ENCODE measurements at places on chromosomes 4 and X.

DNA sequence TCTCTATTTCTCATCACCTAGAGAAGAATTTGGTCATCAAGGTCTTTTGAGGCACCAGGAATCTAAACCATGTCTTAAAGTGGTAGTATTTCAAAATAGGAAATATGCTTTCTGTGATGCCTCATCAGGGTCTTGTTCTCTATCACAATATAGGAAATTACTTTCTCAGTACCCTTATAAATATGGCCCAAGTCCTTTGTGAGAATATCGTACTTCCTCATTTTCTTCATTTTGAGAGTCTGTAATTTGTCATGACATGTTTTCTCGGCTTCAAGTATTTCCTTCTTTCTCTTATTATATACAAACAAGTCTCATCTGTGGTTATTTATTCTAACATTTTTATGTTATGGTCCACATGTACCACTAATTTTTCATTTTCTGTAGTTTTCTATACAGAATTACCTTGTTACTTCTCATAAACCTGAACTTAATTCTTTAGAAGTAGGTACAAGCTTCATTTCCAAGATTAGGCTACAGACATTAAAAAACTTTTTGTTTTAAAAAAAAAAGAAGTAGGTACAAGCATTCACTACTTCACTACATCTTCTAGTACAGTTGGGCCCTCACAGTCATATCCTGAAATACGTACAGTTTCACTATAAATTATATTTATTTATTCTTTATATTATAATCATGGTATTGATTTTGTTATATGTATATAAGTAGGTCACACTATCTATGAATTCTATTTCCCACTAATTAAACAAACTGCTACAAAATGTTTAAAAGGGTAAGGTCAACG, 54.4 kb downstream of the KLHL13 start:
- no peak for DNase-seq

GRCh38 chr4:8586671-8587468, 5.7 kb upstream of the CPZ start:
- DNase-seq = no peak

DNA sequence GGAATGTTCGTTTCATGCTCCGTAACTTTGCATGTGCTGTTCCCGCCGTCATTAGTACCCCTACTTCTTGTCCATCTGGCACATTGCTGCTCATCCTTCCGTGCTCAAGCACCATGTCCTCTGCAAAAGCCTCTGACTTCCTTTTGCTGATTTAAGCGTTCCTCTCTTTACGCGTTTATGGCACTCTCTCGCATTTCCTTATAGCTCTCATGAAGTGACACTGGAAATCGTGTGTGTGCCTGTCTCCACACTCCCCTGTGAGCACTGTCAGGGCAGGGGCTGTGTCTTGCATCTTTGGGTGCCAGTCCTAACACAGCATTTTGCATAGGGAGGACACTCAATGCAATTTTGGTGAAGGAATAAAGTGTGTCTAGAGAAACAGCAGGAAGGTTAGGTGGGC, 210.6 kb upstream of the FAT1 start:
- DNase-seq = no peak

- DNase-seq = no peak
Observed at GRCh38 chr4:108703370-108703769, 53.0 kb downstream of the OSTC start.

DNA sequence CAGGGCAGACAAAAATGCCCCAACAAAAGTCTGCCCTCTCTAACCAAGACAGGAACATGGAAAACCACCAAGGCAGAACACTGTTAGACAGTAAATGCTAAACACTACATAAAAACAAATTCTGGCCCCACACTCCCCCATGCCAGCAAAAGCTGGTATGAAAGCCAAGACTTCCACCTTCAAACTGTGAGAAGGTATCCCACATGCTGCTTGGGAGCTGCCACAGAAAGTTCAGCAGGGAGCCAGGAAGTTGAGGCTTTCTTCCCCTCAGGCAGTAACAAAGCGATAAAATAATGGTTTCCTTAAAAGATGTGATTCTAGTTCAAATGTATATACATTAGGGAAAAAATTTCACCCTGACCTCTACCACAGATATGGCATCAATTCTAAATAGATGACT, 770.4 kb upstream of the NDST4 start:
- DNase-seq = no peak

DNA sequence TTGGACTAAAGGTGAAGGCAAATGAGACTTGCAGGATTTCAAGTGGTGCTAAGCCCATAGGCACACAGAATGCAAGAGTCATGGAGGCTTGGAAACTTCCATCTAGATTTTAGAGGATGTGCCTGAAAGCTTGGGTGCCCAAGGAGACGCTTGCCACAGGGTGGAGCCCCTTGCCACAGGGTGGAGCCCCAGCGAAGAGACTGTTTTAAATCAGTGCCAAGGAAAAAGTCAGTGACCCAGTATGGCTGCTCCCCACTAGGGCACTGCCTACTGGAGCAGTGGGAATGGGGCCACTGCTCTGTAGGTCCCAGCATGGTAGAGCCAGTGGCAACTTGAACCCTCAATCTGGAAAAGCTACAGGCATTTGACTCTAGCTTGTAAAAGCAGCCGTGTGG, 794.2 kb upstream of the LCORL start:
- DNase-seq = no peak

GRCh38 chr4:87505862-87506261, 23.3 kb downstream of the SPARCL1 start:
- DNase-seq = no peak

GRCh38 chrX:119017077-119017476, 42.7 kb downstream of the LONRF3 start:
- DNase-seq = no peak

DNA sequence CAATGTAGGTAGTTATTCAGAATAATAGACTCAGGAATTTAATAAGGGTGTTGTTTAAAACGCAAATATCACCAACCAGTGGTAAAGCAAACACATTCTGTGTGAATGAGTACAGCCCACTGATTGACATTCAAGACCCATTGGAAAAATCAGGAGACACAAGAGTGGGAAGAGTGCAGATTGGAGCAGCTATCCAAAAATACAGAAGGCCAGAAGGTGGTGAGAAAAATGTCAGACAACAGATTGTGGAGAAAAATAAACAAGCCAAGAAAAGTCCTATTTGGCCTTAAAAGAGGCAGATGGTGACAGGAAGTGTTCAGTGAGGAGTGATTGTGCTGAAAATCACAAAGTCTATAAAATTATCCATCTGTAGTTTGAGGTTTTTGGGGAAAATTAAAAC, 39.3 kb downstream of the CPE start:
- no peak for DNase-seq

GRCh38 chr4:168134651-168135050, 42.3 kb downstream of the ANXA10 start:
- DNase-seq = no peak

- no peak for DNase-seq
Observed at GRCh38 chr4:126318376-126318775, 1003.6 kb downstream of the FAT4 start.

DNA sequence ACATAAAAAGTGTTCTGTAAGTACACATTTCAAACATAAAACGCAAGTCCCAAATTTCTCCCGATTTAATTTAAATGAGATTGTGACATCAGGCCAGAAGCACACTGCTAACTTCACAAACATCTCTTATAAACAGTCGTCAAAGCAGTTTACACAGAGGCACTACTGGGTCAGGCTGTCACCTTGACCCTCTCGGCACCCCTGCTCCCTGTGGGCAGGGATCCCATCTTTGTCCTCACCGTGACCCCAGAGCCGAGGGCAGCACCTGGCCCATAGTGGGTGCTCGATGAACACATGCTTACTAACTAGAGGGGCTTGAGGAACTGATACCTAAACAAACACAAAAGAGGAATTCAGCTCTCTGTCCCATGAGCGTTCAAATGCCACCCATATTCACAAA, 22.2 kb downstream of the QDPR start:
- DNase-seq = no peak

DNA sequence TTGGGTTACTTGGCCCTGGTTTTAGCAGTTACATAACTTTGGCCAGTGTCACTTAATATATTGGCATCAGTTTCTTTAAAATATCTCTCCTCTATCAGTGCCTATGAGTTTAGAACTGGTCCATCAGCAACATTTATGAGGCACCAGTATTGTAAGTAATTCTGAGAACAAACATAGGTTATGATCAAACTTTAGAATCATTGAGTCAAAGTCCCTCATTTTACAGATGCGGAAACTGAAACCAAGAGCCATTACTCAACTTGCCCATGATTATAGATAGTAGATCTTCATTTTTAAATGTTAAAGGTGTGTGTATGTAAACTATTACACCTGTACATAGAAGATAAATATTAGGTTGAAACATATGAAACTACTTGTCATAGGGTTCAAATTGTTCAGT, 4.5 kb downstream of the NIPAL1 start:
- no peak for DNase-seq

DNA sequence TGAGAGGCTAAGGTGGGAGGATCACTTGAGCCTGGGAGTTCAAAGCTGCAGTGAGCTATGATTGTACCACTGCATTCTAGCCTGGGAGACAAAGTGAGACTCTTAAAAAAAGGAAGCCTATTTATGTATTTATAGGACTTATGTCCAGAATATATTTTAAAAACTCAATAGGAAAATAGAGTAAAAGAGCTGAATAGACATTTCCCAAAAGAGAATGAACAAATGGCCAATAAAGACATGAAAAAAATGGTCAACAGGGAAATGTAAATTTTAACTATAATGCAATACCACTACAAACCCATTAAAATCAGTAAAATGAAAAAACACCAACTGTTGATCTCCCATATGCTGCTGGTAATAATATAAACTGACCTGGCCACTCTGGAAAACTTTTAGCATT, 115.0 kb downstream of the HUWE1 start:
- no peak for DNase-seq

DNA sequence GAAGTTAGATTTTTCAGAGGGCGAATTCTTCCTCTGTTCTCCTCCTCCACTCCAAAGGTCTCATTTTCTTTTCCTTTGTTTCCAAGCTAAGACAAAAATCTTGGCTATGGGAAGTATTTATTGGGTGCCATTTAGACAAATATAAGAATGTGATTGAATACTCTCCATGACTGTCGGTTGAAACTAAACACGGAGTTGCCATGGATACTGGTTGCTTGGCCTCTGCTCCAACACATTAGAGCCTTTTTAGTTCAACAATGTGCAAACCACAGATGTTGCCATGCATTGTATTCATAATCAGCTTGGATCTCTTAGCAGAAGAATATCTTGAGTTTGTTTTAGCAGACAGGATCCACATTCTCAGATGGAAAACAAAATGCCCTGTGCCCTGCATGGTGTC, 366.5 kb upstream of the LCORL start:
- DNase-seq = no peak

- DNase-seq = no peak
Observed at GRCh38 chr4:23890369-23891063, 669 bp upstream of the PPARGC1A start.

DNA sequence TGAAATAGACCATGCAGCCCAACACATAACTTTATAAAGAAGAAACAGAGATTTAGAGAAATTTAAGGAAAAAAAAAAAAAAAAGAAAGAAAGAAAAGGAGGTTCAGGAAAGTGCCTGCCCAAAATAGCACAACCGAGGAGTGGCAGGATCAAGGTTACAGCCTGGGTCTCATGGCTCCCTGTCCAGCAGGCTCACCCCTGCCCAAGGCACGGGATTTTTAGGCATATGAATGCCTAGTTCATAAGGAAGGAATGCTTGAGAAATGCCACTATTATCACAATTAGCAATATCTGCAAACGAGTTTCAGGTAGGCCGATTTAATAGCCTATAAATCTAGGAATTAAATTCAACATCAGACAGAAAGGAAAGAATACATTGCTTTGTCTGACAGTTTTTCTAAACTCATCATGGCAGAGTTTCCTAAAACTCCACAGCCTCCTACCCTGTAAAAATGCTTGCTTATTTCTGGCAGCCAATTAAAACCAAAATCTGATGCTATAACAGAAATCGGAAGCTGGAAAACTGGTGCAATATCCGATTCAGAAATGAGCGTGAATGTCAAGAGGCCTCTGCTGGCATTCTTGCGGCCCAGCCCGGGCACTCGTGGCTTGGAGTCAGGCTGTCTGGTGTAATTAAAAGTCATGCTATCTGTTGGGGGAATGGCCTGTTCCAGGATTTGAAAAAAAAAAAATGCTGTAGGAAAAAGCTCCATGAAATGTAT, 63.5 kb downstream of the GEMIN8 start:
- no peak for DNase-seq

GRCh38 chr4:113880240-113881028, 99.0 kb downstream of the ARSJ start:
- DNase-seq = no peak

DNA sequence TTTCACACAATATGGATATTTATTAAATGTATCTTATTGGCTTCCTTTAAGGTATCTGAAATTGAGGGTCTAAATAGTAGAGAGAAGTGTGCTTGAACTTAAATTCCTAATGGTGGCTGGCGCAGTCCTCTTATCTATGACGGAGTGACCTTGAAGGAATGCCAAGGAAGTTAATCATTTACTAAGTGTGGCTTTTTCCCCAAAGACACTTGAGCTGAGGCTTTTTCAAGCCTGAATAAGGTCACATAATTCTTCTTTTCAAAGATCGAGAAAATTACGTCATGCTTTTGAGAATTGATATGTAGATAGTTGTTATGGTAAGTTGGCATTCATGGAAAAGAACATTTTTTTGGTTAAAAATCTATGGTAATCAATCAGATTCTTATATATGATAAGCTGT, 11.7 kb upstream of the PRPS2 start:
- DNase-seq = no peak

DNA sequence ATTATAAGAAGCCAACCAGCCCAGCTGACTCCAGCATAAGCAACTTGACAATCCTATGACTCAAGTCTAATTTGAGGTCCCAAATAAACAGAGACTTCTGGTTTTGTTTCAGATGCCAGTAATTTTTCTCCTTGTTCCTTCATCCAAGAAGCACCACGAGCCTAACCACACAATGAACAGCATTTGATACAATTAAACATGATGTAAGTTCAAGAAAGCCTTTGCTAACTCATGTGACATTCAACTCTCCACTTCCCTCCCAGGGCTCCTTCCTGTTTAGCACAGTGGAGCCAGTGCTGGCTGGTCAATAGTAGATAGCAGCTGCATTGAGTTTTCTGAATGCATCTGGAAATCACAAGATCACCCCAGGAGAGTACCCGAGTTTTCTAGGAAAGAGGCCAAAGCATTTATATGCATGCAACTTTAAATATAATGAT, 206.3 kb downstream of the ARHGAP24 start:
- no peak for DNase-seq

DNA sequence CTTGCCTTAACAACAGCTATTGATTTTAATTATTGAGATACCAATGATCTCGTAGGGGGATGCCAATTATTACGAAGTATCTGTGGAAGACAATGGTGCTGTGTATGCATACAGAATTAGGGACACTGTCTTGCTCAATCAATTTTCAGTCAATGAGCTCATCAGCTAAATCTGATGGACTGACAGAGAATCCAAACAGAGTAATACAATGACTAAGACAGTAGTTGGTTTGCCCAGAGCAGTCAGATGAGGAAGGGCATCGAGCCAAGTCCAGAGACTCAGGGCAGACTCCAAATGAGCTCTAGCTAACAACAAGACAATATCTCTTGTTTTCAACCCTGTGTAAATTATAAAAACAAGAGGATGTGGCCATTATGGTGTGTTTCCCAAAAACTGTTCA, 14.7 kb upstream of the GSX2 start:
- DNase-seq = no peak
